ENCODE measurements at places on chromosomes 6 and 20. TPM values are rescaled to one million over a fixed set of nuclear protein-coding genes. Genes with fewer than 3 reads are reported as not detected.

DEFB124 gene
- not detected for total RNA-seq

TREML1 gene
- not detected for total RNA-seq

DNA sequence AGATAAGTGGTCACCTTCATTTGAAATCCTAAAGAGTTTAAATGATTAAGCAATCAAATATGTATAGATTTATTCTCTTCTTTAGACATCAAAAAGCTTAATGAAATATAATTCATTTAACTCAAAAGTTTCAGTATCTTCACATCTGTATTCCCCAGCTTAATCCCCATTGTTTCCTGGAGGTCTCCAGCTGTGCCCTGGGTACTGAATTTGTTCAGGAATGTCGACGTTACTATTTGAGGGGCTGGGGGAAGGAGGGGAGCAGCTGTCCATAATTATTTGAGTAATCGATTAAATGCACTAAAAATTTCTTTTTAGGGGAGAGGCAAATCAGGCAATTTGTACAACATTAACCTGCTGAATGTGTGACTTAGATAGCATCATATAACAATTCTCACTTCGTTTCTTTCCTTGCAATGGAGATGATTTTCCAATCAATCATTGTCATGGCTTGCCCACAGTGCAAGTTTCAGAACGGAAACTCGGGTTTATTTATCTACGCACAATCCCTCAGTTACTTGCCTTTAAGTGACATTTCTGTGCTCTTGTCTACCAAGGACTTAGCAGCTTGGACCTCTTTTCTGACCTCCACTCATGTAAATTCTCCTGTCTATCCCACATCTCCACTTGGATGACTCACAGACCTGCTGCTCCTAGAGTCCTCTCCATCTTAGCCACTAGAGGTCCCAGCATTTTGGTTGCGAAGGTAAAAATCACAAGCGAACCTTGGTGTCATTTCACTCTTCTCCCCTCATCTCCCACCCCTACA lies 3.9 kb downstream of the DOK5 start:
- DNase-seq = no peak

DNA sequence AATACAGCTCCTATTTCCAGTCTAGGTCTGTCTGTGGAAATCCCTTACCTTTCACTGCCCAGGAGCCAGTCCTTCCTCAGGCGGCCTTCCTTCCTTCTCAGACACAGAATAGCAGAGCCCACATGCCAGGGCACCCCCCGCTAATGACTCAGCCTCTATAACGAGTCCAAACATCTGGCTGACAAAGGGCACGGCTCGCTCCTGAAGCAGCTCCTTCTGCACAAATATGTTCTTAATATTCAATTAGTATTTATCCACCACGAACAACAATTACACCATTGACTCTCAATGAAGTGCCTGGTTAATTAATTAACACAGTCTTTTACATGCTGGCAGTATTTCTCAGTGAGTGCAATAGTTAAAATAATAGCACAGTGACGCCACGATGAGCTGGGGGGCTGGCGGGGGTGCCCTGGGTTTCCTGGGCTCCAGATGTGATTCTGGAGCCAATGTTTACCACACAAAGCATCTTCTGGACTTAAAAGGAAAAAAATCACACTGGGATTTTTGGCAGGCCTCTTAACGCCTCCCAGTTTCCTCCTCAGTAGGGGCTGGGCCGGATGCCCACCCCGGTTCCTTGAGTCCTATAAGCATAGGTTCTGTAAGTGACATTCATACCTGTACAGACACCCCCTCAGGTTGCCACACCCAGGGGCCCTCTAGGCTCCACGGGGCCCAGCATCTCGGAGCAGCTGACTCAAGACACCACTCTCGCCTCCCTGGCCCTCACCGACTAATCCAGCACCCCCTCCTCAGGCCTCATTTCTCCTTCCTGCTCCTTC lies 158.6 kb upstream of the MLN start:
- DNase-seq = peak; percentile 50

DNA sequence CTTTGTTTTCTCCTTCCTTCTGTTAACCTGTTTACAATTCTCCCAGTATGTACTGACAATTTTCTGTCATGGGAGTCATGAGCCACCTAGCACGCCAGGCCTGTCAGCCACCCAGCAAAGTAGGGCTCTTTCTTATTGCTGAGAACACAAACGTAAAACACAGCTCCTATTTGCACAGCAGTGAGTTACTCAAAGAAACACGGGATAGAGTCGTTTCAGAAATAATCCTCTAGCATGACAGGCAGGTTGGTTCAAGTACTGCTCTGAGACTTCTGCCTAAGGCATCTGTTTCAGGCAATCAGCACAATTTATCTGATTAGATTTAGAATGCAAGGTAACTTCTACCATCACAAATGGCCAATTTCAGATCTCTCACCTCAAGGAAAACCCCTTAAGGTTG lies 88.8 kb downstream of the CD24 start:
- no peak for DNase-seq

- DNase-seq = no peak
These were observed 145.1 kb upstream of the ZNF184 start for GRCh38 chr6:27617700-27618689.

DNA sequence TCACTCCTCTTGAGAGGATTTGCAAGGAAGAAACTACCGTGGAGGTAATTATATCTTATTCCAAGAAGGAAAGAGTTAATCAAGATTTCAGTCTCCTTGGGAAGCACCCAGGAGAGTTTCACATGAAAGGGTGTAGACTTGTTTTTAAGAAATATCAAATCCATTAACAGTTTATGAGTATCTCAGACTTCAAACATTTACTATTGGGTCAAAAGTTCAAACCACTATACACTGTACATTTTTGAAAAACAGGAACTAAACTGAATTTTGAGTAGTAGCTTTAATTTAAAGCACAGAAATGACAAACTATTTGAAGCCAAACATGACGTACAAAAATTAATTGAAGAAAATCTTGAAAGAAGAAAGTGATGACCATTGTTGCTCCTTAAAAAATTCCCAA lies 164.0 kb downstream of the FOXC1 start:
- DNase-seq = no peak

DNA sequence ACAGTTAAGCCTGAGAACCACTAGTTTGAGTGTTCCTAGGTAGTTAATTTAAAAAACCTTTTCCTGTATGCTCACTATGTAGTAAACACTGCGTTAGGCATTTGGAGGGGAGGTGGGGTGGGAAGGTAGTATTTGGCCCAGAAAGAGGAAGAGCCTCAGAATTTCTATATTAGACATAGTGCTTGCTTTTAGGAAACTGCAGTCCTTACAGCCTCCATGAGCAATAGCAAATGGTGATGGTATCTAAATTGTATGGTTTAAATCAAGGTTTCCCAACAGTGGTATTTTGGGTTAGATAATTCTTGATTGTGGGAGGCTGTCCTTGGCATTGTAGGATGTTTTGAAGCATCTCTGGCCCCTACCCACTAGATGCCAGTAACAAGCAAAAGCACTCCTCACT lies 61.5 kb upstream of the RIPOR2 start:
- DNase-seq = no peak

SHLD1 gene
- total RNA-seq = 4.3 TPM

F13A1 gene
- total RNA-seq = 50.9 TPM

COL9A1 gene
- 2.6 TPM for total RNA-seq

PHACTR3 gene
- total RNA-seq = 0.54 TPM

DNA sequence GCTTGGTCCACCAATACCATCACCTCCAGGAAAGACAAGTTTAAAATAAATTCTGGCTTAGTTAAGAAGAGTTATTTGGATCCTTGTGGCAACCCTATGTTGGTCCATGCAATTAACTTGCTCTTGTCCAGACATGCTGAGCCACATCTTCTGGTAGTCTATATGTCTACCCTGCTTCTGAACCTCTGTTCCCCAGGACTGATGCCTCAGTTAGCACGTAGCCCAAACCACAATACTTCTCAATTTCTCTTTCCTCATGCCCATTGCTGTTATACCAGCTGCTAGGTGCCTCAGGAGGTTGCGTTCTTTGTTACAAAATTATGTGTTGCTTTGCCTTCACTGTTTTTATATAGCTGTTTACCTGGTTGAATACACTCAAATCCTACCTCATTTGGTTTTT lies 116.4 kb upstream of the KCNQ5 start:
- DNase-seq = no peak

- DNase-seq = no peak
These were observed at the start of gene RIPPLY2 for GRCh38 chr6:83853178-83854000. Gene RIPPLY2, plus strand, starts transcription at chr6:83853360. Its CDS starts 57 bp downstream, at chr6:83853417.

DNA sequence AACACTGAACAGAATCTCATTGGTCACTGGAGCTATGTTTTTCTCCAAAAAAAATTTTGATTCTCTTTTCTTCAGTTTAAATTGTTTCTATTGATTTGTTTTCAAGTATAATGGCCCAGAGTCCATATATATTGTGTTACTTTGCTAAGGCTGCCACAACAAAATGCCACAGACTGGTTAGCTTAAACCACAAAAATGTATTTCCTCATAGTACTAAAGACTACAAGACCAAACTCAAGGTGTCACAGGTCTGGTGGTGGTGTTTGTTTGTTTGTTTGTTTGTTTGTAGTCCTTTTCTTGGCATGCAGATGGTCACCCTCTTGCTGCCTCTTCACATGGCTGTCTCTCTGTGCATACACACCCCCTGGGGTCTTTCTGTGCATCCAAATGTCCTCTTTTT lies 34.0 kb downstream of the BMP5 start:
- no peak for DNase-seq

TRIM15 gene
- total RNA-seq = not detected

DNA sequence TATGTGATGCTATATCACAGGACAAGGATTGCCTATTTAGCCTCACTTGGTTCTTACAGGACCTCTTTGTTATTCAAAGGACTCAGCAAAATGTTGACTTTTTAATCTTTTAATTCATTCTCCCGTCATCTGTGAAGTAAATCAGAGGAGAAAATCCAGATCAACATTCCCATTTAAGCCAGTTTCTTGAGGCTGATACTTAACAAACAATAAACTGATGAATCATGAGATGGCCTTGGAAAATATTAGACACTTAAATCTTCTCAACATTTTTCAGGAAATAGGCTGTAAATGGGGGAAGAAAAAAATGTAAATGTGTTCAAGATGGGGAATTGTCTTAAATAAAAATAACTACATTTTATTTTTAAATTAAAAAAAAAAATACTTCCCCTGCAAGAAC lies 55.9 kb upstream of the UBR2 start:
- no peak for DNase-seq

KCNK16 gene
- not detected for total RNA-seq

DNA sequence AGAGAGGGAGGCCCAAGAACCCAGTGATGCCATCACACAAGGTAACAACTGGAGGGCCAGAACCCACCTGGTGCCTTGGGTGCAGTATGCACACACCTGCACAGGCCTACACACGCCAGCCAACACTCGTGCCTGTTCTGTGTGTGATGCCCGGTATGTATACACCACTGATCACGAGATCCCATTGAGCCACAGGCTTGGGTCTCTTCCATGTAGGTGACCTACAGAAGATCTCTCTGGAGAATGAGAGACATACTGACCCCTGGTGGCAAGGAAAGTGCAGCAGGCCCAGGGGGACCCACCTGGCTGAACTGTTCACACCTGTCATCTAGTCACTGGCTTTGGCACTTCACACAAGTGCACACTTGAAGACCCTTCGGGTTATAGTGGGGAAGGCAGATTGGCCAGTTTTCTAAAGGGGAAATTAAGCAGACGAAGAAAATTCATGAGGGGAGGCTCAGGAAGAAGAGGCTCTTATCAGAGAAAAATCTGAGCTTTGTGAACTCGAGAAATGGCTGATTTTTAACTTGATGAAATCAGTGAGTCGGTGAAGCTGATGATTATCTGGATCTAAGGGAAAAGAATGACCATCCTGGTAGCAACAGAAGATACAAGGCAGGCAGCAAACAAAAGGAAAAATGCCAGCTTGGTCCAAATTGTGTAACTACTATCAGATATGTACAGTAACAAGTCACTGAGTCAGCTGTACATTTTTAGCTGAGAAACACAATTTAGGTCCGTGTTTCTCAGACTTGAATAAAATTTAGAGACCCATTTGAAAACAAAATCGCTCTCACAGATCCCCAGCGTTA lies 69.1 kb upstream of the PBOV1 start:
- no peak for DNase-seq

- DNase-seq = no peak
These were observed 110.2 kb upstream of the ZNF184 start for GRCh38 chr6:27582928-27583725.

ENPP5 gene
- 2.9 TPM for total RNA-seq

- DNase-seq = no peak
These were observed 81.0 kb downstream of the GPX5 start for GRCh38 chr6:28606424-28607391.

DNA sequence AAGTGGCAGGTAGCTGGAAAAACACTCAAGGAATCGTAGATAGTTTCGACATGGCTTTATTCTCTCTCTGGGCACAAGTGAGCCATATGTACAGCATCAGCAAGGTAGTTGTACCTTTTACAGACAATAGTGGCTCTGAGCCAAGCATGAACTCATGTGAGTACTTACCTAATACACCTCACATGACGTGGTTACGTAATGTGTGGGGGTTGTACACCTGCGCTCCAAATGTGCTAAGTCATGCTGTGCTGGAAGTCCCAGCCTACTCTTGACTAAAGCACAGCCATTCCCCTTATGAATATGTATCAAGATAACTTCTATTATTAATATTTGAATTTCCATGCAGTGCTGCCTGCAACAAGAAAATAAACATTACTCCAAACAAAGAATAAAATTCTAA lies 78.8 kb upstream of the HMGN3 start:
- DNase-seq = no peak

DNA sequence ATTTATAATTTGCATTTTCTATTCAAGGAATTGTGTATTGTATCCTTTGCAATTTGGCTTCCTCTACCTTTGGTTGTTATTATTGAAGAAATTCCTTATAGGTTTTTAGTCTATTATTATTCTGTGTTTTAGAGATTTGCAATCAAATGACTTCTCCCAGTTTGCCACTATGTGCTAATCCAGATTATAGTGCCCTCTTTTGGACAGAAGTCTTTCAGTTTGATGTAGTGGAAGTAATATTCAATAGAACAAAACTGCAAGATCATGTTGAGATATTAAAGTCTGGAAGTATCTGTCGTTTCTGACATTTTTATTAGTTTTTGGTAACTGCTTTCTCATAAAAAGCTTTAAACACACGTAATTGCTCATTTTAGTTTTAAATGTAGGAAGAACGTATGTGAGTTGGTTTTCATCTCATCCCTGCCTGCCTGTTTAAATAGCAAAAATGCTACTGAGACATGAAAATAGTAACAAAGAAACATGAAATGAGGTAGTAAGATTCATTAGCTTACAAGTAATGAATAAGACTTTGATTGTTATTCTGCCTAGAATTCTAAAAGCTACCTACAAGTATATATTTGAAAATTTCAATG lies 72.8 kb downstream of the RTN4IP1 start:
- DNase-seq = no peak
